ENCODE measurements at places on chromosomes 7 and 10. TPM values are rescaled to one million over a fixed set of nuclear protein-coding genes. Genes with fewer than 3 reads are reported as not detected.

DNA sequence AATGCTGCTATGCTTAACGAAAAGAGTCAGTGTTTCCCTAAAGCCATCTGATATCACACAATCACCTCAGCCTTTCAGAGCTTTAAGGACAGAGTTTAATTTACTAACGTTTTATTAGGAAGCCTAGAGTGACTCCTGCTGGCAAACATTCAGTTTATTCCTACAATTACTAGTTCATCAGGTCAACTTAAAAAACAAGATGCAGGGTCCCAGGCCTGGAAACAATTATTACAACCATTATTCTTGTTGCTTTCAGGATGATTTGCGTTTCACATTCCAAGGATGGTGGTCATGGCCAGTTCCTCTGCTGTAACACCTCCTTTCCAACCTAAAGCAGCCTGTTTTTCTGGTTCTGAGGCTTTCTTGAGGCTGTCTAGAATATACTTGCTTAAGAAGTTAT lies 1.5 kb upstream of the FAM53B start:
- no peak overlapping the region for H3K27ac ChIP-seq
- H3K4me1 ChIP-seq = peaks cover 36% of the 10 kb centered on the region
- DNase-seq = peak; percentile 69
- no peaks in the 10 kb centered on the region for H3K36me3 ChIP-seq

The GPR141 gene
- total RNA-seq = not detected

- no peaks in the 10 kb centered on the region for H3K27me3 ChIP-seq
- no peak overlapping the region for H3K27ac ChIP-seq
- no peak overlapping the region for H3K4me3 ChIP-seq
- H3K36me3 ChIP-seq = no peaks in the 10 kb centered on the region
- DNase-seq = no peak
Observed at GRCh38 chr7:26267601-26268166, 24.0 kb upstream of the SNX10 start.

DNA sequence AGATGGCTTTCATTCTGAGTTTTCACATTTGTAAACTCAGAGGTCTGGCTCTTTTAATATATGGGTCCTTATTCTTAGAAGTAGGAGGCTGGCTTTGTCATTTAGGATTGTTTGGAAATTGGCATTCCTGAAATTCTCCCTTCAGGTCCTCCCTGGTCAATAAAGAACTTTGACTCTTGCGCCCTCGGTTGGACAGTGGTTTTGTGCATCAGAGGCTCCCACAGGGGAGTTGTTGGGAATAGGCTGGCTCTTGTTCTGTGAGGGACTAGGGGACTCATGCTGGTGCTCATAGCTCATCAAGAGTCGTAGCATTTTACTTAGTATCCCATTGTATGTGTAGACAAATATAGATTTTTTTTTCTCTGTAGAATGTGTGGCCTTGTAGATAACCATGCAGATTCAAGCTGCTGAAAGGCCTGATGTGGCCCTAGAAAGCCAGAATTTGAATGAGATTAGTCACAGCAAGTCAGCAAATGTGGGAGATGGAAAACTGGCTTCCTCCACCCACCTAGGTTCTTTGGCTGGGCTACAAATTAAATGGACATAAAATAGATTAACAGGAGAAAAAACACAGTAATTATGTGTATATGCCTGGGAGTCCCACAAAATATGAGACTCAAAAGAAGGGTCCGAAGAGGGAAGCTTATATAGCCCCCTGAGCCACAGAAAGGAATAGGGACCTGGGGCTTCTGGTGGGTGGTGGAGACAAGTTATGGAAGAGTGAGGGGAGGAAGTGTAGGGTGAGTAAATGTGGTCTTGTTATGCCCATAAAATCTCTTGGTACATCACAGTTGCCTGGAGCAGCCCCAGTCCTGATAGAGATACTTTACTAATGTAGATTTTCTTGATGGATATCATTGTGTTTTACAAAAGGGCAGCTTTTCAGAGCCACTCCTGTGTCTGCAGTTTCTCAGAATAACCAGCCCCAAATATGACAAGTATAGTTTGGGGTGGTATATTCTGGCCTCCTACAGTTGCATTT lies 94.6 kb upstream of the BTBD16 start:
- H3K4me3 ChIP-seq = no peak overlapping the region
- H3K27me3 ChIP-seq = no peaks in the 10 kb centered on the region
- H3K27ac ChIP-seq = no peak overlapping the region

The GSTO1 gene
- 52.8 TPM for total RNA-seq

The TEX36 gene
- not detected for total RNA-seq

The RADIL gene
- not detected for total RNA-seq

The LIPF gene
- total RNA-seq = not detected
